ENCODE measurements at places on chromosomes 11 and 22.
A peak's percentile ranks its signal among the peaks of the same experiment; 100 is the strongest.

DNA sequence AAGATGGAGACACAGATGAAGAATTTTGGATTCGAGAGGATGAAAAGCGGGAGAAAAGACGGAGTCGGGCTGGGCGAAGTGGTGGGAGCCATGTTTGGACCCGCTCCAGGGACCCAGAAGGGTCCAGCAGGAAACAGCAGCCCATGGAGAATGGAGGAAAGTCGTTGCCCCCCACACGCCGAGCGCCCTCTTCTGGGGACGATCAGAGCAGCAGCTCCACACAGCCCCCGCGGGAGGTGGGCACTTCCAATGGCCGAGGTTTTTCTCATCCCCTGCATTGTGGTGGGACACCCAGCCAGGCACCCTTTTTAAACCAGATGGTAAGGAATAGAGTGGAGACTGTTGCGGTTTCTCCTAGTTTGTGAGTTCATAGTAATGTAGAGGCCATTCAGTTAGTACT lies 22.8 kb upstream of the SLC25A18 start:
- no peak for DNase-seq

GRCh38 chr22:26724414-26724813 lies 67.0 kb downstream of the MIAT start:
- DNase-seq = no peak

GRCh38 chr11:17631702-17632365 lies 84.8 kb downstream of the OTOG start:
- no peak for DNase-seq

GRCh38 chr11:86477495-86478155 lies 102.9 kb downstream of the CCDC81 start:
- peak; percentile 57 for DNase-seq

Data from epithelial cell of proximal tubule (primary cell).